ENCODE measurements at places on chromosomes 3 and 15. TPM values are rescaled to one million over a fixed set of nuclear protein-coding genes. Genes with fewer than 3 reads are reported as not detected.
A peak's percentile ranks its signal among the peaks of the same experiment; 100 is the strongest.

DNA sequence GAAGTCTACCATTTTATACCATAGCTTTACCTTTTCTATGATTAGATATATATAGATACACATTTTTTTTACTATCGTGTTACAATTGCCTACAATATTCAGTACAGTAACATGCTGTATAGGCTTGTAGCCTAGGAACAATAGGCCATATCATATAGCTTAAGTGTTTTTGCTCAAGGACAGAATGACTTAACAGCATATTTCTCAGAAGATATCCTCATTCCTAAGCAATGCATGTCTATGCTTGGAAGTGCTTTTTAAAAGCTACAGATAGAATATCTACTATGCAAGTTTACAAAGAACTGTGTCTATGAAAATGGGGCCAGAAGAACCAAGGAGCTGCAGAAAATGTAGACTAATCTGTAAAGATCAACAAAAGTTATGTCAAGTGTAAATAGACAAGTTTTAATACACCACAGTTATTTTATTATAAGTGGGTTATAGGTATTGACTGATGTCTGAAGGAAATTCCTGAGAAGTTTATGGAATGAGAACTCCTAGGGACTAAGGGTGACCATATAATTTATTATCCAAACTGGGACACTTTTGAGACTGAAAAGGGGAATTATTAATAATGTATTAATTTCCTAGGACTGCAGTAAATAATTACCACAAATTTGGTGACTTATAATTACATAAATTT, 138.7 kb upstream of the TGFBR2 start:
- no peak for ATAC-seq

DNA sequence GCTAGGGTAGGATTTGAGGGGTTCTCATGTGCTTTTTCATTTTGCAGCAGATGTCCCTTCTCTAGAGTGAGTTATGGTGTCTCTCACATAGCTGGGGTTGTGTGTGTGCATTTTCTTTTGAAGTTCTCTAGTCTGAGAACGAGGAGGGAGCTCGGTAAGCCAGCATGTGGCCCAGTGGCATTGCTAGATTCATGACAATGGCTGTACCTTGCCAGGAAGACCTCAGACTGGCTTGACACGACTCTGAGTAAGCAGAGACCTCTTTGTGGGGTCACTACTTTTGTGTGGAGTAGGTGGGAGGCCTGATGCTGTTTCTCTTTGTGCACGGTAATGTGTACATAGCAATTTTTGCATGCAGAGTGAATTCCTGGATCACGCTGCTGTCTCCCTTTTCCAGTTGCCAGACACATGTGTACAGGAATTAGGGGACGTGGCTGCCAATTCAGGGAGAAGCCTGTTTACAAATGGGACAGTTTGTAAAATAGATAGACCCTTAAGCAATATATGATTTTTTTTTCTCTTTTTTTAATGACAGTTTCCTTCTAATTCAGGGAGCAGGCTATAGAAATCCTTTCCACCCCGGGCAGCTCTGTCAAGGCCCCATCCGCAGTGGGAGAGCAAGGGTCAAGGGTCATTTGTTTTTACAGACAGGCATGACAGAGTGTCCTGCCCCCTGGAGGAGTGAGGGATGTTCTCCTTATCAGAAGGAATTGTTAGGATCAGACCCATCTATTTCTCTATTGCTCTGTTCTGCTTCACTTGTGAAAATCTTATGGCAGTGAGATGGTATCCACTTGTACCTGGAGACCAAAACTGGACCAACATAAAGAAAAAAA, 4.6 kb downstream of the CACNA1D start:
- no peak for ATAC-seq

DNA sequence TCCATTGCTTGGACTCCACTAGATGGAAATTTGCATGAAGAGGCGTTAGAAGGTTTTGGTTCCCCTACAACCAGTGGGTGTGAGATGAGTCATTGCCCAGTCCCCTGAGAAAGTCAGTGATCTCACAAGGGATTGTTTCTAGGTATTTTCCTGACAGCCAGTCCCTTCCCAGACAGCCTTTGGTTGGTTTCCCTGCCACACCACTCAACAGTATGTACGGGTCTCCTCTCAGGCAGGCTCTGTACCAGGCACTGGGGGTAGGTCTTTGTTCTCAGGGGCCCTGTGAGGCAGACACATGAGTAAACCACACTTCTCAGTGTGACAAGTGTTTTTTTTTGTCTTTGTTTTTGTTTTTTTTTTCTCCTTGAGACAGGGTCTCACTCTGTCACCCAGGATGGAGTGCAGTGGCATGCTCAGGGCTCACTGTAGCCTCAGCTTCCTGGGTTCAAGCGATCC, 4.0 kb downstream of the LAMP3 start:
- ATAC-seq, result no peak

DNA sequence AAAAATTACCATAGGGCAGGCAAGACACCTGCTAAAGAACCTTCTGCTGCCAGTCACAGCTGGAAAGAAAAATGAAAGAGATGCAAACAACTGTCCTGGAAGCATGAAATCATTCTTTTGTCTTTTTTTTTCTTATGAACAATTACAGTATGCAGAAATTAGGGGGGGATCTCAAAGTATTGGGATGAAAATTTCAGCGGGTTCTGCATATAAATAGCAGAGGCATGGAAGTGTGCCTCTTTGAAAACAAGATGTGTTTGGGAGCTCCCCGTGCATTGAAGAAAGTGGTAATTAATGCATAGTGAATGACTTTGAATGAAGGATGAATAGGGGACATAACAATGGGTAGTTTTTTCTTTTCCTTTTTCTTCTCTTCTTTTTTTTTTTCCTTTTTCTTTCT, 431.2 kb downstream of the SOX2 start:
- ATAC-seq, result no peak

The RPS17 gene
- total RNA-seq, result 2,071 TPM

DNA sequence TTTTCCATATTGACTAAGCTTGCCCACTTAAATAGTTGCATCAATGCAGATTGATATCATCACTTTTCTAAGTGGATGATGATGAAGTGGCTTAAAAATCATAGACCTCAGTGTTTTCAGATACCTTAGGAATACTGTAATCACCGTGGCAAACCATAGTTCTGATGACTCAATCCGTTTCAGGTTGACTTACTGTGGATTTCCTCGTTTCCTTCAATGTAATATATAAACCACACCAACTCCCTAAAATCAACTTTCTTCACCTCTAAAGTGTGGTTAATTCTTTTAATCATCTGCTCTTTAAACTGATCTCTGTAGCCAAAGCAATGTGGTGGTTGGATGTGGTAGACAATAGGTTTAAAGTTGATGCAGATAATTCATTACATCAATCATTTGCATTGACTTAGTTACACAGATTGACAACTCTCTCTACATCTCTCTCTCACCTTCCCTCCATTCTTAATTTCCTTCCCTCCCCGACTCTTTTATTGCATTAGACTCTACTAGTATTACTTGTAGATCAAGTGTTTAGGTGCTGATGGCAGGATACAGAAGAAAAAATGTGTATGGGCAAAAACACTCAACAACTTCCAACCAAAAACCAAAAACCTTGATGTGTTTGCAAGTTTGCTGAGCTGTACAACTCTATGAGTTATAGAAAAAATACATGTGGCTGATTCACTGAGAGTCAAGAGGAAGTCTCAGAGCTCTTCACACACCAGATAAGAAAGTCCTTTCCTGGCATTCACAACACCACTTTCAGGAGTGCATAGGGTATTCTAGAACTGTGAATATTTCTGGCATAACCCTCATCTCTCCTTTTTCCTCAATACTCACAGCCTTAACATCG, 243.5 kb downstream of the NFKBIZ start:
- ATAC-seq, result peak; percentile 45

GRCh38 chr15:64004056-64004455, 42.2 kb downstream of the DAPK2 start:
- no peak for ATAC-seq

DNA sequence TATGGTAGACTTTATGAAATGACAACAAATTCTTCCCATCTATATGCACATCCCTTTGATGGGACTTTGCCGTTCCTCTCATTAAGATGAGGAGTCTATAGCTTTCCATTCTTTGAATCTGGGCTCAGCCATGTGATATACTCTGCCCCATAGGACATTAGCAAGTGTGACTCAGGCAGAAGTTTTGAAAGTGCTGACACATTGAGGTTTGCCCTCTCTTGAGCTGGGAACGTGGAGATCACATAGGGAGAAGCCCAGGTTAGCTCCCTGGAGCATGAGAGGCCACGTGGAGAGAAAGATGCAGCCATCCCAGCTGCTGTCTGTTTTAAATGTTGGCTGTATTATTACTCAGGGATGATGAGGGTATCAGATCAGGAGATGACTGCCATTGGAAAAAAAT, 67.7 kb upstream of the OXTR start:
- ATAC-seq, result peak; percentile 61

- ATAC-seq, result no peak
Measured at GRCh38 chr3:165683947-165684346, 153.3 kb downstream of the BCHE start.

The HTD2 gene
- 8.1 TPM for total RNA-seq

The ACAD9 gene
- 34.7 TPM for total RNA-seq

The LDHAL6B gene
- not detected for total RNA-seq

- ATAC-seq, result no peak
Measured at GRCh38 chr3:120344349-120344748, 4.8 kb downstream of the LRRC58 start.

DNA sequence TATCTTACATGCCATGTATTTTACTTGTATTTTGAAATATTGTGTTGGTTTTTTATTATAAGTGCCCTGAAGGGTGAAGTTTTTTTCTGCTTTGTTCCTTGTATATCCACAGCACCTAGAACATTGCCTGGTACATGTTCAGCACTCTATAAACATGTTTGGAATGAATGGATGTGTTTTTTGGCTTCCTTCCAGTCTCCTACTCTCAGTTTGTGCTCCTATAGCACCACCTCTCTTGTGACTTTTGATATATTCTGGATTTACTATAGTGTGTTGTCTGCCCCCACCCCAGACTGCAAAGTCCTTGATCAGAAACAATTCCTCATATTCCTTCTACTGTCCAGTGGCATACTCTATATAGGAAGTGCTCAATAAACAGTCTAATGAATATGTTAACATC, 60.6 kb downstream of the PLCL2 start:
- ATAC-seq, result no peak

The DNAH12 gene
- total RNA-seq, result 0.08 TPM

The RFX7 gene
- total RNA-seq, result 15.1 TPM

DNA sequence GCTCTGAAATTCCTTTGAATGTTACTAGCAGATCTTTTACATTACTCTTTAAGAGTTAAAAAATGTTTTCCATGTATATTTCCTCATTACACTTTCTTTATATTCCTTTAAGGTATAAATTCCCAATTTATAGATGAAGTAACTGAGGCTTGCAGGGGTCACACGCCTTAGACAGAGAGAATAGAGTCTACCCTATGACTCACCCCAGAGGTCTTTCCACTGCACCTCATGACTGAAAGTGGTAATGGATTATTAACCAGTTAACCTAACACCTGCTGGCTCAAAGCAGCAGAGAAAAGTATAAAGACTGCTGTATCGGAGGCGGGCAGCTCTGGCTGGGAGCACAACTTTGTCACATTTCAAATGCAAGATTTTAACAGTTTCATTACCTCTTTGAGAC, 37.7 kb downstream of the LDHAL6B start:
- ATAC-seq, result no peak

- no peak for ATAC-seq
Measured at GRCh38 chr3:184608209-184608608, 46.6 kb downstream of the EPHB3 start.

The PLIN1 gene
- total RNA-seq, result 0.32 TPM

DNA sequence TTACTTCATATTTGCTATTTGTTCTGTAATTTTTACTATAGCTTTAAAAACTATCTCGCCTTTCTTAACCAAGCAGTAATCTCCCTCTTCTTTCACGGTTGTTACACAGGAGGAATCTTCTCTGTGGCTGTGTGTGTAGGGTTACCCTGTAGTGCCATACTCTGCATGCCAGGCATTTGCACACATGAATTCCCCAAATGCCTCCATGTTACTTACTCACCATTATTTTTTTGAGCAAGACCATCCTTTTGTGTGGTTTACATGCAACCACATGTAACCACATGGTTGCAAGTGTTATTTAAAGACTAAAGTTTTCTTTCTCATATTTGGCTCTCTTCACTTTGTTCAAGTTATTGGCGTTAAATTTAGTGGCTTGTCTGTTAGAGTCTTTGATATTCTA, 45.5 kb downstream of the HPS3 start:
- no peak for ATAC-seq

- no peak for ATAC-seq
Measured at GRCh38 chr3:188196232-188196990, 42.5 kb downstream of the LPP start.

DNA sequence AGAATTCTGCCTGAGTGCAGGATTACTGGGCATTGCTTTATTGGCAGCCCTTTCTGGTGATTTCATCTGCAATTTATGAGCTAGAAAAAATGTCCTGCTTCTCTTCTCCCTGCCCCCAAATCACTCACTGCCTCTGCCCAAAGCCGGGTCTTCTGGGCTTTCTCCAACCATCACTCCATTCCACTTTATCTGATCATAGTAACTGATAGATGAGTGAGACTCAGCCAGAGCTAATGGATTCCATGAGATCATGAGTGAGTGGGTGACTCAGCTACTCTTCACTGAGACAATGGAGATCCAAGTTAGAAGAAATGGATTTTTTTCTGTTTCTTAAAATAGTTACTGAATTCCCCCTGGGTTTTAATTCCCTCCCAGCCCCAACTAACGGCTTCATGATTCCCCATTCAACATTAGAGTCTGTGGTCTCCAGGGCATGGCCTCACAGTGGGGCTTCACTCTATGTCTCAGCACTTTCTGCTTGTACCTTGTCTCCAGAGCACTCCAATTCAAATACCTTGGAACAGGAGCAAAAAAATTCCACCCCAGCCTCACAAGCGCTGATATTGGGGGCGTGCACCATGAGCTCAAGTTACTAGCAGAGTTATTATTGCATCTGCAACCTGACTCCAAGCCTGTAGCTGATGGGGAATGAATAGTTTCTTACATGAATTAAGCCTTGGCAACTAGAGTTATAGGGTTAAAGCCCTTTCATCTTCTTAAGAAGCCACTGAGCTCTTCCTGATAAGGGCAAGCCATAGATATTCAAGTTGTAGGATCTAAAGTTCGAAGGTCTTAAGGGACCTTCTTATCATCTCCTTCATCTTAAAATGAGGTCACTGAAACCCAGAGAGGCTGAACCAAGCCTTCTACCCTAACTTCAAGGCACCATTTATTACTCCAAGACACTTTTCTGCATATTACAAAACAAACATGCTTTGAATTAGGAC, 85.9 kb downstream of the AGBL1 start:
- ATAC-seq, result no peak

The TRAT1 gene
- total RNA-seq, result 0.20 TPM

GRCh38 chr15:64251121-64251520, 88.3 kb upstream of the PPIB start:
- ATAC-seq, result no peak

DNA sequence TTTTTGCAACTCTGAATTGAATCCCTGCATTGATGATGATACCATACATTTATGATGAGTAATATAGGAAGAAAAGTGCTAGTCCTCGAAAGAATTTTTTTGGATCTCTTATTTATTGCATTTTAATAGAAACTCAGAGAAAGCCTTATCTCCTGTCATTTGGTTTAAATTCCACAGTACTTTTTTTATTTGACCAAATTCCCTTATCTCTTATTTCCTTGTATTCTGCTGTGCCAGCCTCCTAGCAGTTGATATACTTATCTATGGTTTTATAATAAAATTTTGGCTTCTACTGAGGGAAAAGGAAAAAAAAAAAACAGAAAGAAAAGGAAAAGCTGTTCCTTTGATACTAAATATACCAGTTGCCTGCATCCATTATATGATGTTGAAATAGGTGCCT, 535.1 kb upstream of the NR2F2 start:
- ATAC-seq, result no peak

GRCh38 chr15:81265256-81265943, 58.5 kb downstream of the STARD5 start:
- no peak for ATAC-seq

The ACKR4 gene
- total RNA-seq, result not detected

The CPLX3 gene
- not detected for total RNA-seq

- ATAC-seq, result no peak
Measured at GRCh38 chr3:140349938-140350337, 327.9 kb upstream of the TRIM42 start.

Data from esophagus mucosa (tissue), 1 donor.